Cardiac fibroblast (primary cell): ENCODE measurements at places on chromosomes 5 and 9.

DNA sequence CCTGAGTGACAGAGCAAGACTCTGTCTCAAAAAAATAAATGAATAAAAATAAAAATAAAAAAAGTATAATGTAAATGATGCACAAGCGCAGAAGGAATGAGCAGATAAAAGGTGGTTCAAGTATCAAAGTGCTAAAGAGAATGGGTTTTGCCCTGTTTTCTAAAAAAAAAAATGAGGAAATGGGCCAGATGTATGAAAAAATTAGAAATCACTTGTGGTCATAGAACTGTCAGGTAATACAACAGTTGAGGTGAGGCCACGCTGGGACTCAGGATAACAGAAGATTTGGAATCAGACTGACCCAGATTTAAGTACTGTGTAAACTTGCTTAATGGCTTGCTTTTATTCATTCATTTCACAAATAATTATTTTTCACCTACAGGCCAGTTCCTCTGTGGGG is 69.8 kb downstream of the MAPKAP1 start:
- DNase-seq, result no peak

DNA sequence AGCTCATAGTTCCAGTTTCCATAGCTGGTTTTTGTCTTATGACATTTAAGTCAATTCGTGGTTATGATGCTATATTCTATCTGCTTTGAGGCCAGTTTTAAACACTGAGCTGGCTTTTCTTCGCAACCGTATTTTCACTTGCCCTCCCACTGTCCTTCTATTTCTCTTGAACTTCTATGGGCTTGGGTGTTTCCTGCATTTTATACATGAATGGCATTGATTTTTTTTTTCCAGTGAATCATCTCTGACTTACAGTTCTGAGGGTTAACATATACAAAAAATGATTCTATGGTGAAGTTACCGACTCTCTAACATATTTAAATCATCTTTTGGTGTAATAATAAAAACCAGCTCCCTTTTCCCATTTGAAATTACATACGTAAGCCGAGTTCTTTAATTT is 88.2 kb downstream of the SREK1 start:
- DNase-seq, result no peak

DNA sequence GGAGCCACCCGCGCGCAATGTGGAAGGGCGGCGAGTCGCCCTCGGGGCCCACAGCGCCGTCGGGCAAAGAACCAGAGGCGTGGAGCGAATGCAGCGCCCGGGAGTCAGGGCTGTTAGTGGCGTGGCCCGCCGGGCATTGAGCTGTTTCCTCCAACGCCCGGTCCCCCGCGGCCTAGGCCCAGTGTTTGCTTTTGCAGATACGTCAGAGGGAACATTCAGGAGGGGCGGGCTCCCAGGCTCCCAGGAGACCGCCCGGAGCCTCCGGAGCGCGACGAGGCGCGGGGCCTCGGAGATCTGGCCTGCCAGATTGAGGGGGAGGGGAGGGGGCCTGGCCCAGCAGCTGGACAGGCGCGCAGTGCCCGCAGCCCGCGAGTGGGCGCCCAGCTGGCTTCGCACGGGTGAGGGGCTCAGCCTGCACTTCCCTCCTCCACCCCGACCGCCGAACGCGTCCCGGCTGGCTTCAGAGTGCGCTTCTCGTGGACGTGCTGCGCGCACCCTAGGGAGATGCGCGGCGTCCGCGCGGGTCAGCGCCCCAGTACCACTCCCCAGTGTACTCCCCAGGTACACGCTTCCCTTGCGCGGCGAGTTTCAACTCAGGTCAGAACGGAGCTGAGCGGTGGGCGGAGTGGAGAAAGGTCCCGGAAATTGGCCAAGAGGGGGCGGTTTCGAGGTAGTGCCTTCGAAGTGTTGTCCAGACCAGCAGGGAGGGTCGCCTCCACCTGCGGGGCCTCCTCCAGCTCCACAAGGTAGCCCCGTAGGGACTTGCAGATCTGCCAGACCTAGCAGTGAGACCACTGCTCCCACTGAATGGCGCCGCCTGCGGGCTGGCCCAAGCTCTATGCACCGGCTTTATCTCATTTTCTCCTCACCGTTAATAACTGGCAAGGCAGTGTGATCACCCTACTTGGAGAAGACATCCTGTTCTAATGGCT is 130.4 kb downstream of the TMEM174 start:
- no peak for DNase-seq

DNA sequence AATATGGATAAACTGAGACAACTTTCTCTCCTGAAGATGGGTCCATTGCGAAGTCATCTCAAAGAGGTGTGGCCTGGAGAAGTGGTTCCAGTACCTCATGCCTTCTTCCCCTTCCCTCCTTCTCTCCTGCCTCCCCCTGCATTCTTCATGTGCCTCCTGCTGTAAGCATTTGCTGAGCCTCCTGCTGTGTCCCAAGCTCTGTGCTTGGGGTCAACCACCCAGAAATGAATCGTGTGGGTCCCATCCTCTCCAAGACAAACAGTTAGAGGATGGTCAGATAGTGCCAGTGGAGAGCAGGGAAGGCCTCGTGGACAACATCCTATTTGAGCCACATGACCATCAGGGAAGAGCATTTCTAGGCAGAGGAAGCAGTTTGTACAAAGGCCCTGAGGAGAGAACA is 53.5 kb downstream of the KCNIP1 start:
- DNase-seq, result no peak

DNA sequence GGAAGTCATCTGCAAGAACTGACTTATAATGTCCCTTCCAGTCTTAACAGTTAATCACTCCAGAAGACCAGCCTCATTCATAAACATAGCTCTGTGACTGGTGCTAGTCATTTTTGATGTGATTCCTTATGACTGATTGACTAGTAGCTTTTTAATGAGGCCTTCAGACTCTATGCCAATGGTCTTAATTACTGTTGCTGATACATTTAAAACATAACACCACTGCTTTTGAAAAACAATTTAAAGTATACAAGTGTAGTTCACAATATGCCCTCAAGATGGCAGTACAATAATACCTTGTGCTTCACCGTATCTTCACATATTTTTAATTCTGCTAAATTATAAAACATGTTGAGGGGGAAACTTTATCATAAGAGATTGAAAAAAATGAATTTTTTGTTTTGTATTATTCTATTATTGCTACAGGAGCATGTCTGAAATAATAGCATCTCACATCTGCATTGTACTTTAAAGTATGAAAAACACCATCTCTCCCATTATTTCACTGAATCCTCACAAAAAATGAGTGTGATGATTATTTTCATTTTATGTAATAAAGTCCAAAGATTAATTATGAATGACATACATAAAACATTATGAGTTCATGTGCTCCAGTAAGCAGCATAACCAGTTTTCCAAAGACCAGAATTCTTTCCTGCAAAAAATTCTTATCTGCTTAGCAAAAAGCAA is 55.2 kb upstream of the SHISAL2B start:
- DNase-seq, result peak; percentile 65

DNA sequence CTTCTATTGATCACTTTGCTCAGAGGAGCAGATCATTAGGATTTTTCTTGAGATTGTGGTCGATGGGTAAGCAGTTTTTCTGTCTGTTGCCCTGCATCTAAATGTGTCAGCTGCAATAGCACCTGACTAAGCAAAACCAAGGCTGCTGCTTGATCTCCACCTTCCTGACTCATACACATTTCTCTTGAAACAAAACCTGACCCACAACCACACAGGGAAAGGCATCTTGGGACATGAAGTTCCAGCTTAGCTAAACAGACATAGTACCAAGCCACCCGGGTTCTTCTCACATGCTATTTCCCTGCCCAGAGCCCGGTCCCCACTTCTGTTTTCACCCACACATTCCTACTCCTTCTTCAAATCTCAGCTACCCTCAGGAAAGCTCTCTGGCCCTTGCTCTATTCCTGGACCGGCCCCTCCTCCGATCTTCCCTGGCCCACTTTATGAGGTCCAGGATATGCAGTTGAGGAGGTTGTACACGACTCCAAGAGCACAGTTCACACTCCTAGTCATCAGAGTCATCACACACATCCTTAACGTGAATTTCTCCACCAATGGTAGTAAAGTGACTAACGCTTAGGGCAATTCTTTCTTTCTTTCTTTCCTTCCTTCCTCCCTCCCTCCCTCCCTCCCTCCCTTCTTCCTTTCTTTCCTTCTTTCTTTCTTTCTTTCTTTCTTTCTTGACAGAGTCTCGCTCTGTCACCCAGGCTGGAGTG is 16.0 kb upstream of the ZBTB43 start:
- DNase-seq, result peak; percentile 19
